ENCODE measurements at places on chromosomes 5 and 9.
A peak's percentile ranks its signal among the peaks of the same experiment; 100 is the strongest.

DNA sequence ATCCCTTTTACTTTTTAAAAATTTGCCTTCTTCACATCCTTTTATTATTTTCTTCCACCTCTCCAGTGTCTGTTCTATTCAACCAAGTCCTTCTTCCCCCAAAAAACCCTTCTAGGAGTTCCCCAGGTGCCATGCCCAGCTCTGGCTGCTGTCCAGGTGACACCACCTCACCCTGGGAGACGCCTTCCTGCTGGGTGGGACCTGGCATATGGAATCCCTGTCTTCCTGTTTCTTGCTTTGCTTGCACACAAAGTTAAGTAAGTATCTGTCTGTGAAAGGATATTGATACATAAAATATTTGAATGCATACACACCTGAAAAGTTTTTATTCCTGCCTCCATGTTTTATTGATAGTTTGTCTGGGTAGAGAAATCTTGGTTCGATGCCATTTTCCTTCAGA lies 23.1 kb upstream of the MED10 start:
- DNase-seq, result no peak

- DNase-seq, result no peak
These were observed 308.5 kb upstream of the KCNN2 start for GRCh38 chr5:114053372-114053771.

DNA sequence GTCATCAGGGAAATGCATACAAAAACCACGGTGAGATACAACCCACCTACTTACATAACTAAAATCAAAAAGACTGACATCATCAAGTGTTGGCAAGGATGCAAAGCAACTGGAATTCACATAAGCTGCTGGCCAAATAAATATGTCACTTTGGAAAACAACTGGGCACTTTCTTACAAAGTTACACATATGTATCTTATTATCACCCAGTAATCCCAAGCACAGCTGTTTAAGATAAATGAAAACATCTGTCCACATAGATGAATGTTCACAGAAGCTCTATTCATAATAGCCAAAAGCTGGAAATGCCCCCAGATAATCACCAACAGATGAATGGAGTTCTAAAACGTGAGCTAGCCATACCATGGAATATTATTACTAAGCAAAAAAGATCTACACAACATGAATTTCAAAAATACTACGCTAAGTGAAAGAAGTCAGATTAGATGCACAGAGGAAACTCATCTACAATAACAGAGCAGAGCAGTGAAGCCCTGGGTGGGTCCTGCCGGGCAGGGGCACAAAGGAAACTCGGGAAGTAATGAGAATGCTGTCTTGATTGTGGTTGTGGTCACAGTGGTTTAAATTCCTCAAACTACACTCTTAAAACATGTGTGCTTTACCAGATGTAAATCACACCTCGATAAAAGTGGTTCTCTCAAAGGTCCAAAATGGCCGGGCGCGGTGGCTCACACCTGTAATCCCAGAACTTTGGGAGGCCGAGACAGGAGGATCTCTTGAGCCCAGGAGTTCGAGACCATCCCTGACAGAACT lies 8.5 kb downstream of the CAMSAP1 start:
- DNase-seq, result no peak

DNA sequence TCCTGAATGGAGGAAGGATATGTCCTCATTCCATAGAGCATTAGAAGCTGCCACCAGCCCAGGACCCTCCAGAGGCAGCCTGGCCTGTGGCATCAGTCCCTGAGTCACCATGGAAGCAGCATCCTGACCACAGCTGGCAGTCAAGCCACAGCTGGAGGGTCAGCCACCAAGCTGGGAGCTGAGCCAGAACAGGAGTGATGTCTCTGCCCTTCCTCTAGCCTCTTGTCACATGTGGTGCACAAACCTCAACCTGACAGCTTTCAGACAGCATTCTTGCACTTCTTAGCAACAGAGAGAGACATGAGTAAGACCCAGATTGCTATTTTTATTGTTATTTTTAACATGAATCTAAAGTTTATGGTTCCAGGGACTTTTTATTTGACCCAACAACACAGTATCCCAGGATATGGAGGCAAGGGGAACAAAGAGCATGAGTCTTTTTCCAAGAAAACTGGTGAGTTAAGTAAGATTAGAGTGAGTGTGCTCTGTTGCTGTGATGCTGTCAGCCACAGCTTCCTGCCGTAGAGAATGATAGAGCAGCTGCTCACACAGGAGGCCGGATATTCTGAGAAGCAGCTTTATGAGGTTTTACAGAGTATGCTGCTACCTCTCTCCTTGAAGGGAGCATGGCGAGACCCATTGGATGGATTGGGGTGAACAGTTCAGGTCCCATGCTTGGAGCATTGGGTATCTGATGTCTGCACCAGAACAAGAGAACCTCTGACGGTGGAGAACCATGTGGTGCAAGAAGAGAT lies 13.0 kb upstream of the CYFIP2 start:
- no peak for DNase-seq

- no peak for DNase-seq
These were observed 150.9 kb downstream of the MARCHF11 start for GRCh38 chr5:16028708-16029107.

GRCh38 chr9:121750715-121751623 lies 99.5 kb downstream of the DAB2IP start:
- DNase-seq, result no peak

GRCh38 chr9:89720696-89721175 lies 115.9 kb downstream of the GADD45G start:
- DNase-seq, result peak; percentile 64

DNA sequence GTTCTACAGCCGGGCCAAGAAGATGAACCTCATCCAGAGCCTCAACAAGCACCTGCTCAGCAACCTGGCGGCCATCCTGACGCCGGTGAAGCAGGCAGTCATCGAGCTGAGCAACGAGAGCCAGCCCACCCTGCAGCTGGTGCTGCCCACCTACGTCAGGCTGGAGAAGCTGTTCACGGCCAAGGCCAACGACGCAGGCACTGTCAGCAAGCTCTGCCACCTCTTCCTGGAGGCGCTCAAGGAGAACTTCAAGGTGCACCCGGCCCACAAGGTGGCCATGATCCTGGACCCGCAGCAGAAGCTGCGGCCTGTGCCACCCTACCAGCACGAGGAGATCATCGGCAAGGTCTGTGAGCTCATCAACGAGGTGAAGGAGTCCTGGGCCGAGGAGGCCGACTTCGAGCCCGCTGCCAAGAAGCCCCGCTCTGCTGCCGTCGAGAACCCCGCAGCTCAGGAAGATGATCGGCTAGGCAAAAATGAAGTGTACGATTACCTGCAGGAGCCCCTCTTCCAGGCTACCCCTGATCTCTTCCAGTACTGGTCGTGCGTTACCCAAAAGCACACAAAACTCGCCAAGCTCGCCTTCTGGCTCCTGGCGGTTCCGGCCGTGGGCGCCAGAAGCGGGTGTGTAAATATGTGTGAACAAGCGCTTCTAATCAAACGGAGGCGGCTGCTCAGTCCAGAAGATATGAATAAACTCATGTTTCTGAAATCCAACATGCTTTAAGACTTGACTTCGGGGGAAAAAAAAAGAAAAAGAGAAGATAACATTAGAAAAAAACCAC lies 28.5 kb downstream of the AMBP start:
- DNase-seq, result no peak

GRCh38 chr9:98219794-98220370 lies 27.4 kb upstream of the CORO2A start:
- DNase-seq, result no peak

Measured in trophoblast cell (in vitro differentiated cells and primary cell).